ENCODE measurements at places on chromosomes 7 and 10.

DNA sequence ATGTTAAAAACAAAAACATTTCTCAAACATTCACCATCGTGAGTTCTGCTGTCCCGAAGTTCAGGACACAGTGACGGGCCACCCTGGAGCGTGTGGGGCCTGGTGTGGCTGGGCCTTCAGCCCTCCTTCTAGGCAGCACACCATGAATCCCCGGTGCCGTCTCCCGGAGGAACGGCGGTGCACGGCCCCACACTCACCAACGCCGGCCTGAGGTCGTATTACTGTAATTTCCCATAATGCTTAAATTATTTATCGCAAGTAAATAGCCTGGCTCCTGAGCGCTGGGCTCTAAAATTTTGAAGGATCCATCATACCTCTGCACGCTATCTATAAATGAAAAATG, 1.4 kb downstream of the STK32C start:
- no peak for DNase-seq

DNA sequence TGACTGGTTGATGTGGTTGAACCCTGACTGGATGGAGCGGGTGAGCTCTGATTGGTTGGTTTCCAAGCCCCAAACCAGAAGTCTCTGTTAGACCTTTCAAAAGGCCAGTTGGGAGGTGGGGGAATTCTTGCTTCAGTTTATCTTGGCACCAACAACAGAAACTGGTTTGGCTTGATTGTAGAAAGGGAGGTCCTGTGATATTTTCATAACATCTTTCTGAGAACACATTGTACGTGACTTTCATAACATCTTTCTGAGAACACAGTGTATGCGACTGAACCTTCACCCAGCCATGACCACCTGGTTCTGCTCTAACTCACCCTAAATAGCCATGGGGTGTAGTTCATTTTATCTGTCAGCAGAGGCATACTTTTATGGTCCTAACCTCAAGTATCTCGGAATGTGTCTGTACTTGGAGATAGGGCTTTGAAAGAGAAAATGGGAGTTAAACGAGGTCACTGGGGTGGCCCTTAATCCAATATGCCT, 88.3 kb downstream of the GALNT17 start:
- no peak for DNase-seq

- DNase-seq, result no peak
These were observed 228.6 kb downstream of the MAD1L1 start for GRCh38 chr7:2003931-2004812.

- no peak for DNase-seq
These were observed 34.6 kb upstream of the SLIT1 start for GRCh38 chr10:97220355-97220754.

DNA sequence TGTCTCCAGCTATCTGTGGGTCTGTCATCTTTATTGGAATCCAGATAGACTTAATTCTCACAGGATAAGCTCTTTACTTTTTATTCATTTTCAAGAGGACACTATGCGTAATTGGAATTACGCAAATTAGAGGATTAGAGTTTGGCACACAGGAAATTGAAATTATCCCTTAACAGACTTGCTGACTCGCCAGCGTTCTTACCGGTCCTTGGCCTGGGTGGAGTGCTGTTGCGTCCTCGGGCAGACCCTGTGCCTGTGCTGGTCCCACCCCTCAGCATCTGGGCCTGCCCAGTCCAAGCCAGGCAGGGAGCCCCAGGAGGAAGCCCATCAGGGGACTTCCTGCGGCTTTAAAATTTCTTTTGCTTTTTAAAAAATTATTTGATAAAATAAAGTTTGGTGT, 101.8 kb downstream of the MKI67 start:
- DNase-seq, result no peak

GRCh38 chr10:19497026-19497425, 319.2 kb upstream of the PLXDC2 start:
- no peak for DNase-seq

DNA sequence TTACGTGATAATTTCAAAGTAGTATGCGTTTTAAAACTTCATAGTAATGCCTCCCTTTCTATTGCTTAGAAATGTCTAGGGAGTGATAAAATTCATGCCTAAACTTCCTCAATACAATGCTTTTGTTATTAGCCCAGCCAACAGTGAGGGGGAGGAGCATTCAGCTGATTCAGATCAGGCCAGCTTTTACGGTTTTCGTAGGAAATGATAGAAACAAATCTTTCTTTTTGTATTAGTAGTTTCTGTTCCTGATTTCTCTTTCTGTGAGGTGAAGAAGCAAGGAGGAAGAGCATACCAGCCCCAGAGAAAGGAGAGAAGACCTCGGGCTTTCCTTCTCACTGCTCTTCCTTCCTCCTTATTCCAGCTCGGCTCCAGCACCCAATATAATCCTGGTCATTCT, 35.2 kb upstream of the ITPRID1 start:
- no peak for DNase-seq

GRCh38 chr10:15738270-15738925, 18.7 kb upstream of the ITGA8 start:
- no peak for DNase-seq

- no peak for DNase-seq
These were observed 361.5 kb upstream of the LRRTM3 start for GRCh38 chr10:66564287-66564686.

DNA sequence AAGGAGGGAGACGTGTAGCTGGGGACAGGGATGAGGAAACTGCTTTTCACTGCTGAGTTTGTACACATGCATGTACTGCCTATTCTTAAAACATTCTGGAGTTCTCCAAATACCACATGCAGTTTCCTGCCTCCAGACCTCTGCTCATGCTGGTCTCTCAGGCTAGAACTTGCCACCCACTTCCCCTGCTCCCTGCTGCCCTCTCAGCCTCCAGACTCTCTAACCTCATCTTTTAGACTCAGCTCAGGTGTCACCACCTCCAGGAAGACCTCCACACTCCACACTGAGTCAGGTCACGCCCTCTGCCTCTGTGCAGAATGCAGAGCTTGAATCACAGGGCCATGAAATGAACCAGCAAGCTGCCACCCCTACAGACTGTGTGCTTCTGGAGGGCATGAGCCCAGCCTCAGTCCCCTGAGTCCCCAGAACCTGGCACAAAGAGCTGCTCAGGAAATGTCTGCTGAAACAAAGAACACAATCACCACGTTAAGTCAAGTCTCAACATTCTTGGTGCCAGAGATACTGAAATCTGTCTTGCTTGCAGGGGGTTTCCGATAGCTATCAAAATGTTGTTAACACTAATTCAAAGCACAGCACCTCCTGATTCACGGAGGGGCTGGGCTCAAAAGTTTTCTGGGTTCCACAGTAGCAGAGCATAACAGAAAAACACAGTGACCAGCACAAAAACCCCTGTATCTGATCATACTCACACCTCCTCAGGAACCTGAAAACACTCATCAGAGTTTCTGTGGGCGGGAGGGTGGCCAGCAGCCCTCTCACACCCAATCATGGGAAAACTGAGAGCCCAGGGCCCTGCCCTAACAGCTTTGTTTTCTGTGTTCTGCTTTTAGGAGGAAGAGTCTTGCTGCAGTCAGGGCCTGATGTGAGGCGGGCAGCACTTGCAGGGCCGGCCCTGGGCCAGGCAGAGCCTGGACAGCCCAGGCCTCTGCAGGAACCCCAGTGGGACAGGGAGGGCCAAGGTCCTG, 21.1 kb downstream of the FAM53B start:
- no peak for DNase-seq

DNA sequence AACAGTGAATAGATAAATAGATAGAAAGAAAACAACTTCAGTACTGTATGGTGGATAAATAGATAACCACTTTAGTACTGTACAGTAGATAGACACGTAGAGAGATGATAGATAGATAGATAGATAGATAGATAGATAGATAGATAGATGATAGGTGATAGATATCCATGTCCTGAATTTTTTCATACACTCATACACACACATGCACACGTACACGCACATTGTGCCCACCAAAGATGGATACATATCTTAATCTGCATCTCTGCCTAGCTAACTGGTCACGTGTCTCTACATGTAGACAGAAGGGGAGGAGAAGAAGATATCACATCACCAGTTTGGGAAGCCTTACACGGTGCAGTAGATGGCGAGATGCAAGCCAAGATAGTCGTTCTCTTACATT, 99.2 kb downstream of the ARID5B start:
- no peak for DNase-seq

DNA sequence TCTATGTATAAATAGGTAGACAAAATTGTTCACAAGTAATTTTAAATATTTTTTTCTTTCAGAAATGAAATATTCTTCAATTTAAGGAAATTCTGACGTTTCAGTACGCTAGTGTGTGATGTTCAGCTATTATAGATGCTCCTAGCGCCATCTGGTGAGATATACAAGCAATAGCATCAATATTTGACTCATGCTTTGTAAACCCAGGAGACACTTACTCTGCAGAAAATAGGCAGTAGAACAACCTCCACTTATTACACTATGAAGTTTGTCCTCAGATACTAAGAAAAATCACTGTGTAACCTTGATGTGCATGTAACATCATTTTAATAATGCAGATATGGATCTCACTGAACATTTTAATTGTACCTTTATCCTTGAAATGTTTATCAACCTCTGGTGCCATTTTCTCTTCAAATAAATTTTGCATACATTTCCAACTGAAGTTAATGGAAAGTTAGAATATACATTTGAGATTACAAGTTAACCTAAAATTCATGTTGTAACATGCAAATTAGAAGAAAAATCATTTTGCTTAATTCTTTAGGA, 151.5 kb upstream of the FAM3C start:
- DNase-seq, result no peak

DNA sequence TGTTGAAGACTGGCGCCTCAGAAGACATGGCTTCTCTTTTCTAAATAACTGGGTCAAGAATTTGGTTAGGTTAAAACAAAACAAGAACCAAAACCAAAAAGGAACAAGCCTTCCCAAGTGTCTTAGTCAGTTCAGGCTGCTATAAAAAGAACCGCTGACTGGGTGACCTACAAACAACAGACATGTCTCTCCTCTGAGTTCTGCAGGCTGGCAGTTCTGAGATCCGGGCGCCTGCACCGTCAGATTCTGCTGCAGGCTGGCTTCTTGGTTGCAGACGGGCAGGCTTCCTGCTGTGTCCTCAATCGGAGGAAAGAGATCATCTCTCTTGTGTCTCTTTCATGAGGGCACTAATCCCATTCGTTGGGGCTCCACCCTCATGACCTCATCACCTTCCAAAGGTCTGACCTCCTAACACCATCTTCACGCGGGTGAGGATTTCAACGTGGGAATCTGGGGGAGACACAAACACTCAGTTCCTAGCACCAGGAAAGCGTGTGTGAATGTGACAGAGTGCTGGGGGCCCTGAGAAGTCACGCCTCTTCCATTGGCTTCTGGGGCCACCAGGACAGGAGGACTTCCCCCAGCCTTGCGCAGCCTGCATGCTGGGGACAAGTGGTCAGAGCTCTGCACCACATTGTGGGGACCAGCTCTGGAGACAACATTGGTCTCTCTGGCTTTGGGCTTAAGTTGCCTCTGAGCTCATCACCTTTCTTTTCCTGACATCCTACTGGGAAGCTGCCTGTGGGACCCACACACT, 63.1 kb downstream of the ASB13 start:
- DNase-seq, result no peak

DNA sequence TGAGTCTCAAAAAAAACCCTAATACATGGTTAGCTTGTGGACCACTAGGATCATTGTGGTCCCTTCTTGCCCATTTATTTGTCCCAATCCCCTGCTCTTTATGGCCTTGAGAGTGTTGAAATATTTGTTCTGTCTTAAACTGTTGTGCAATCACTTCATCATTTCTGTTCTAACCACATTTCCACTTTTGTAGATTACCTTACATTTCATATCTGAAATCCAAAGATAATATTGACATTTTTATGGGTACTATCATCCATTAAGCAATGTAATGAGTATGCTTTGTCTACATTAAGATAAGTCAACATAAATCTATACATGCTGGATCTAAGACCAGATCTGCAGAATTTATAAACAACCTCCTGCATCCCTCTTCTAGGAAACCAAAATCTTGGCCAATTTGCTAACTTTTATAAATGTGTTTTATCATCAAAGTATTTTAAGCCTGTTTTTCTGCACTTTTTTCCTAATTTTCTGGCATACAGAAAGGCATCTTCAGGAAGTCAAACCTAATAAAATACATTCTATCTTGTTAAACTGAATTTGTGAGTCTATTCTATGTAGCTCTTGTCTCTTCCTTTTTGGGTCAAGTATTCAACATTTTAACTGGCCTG, 359.4 kb upstream of the CELF2 start:
- DNase-seq, result no peak

DNA sequence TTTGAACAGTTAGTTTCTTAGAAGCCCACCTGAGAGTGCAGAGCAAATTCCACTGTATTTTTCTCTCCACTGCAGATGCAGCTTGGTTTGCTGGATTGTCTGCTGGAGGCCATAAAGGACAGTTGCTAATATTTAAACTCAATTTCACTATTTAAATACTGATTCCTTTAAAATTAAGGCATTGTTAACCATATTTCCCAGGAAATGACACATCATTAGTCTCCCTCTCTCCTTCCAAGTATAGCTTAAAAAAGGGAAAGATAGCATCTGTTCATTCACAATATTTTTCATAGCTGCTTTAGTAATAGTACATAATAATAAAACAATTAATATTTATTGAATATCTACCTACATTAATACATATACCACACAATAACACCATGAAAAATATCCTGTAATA, 252.9 kb downstream of the HGF start:
- no peak for DNase-seq

GRCh38 chr7:66739953-66740301, 606 bp upstream of the RABGEF1 start:
- DNase-seq, result peak; percentile 2

DNA sequence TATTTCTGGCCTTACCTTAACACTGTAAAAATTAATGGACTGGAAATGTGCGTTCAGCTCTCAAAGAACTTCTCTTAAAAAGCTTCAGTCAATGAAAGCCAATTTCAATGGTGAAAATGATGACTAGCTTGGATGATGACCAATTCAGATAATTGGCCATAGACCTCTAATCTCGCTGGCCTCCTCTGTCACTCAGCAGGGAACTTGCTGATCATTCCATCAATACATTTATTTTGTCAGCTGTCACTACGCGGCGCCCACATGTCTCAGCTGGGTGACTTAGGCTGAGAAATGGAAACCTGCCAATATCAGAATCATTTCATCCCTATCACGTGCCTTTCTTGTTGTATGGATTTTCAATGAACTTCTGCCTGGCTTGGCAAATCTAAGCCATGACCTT, 673.0 kb upstream of the AUTS2 start:
- DNase-seq, result no peak

DNA sequence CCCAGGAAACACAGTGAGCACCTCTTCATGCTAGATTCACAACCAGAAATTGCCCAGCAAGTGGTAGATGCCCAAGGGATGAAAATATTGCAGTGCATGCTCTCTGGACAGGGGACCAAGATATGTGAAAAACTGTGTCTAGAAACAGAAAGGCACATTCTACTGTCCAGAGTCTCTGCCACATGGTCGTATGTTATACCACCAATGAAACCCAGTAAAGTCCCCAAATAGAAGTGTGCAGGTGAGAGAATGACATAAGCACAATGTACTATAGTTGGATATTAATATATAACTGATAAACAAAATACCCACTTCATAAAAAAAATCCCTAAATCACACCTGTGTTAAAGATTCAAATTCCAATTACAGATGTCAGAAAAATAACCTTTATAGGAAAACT, 43.8 kb downstream of the RASGEF1A start:
- no peak for DNase-seq

- DNase-seq, result no peak
These were observed 78.5 kb downstream of the SHH start for GRCh38 chr7:155733582-155734444.

Measured in activated CD8-positive, alpha-beta memory T cell treated with anti-CD3 and anti-CD28 coated beads for 48 hours (primary cell).